Activated T-helper 2 cell treated with anti-CD3 and anti-CD28 coated beads, Interferon-gamma antibody, Interleukin-2, Interleukin-4, amounts not matched to agents 10 μg/mL and 5 μg/mL and 100 μg/mL, durations not matched to agents 14 hours and 24 hours and 36 hours (primary cell): ENCODE measurements at places on chromosomes 4 and X. TPM values are rescaled to one million over a fixed set of nuclear protein-coding genes. Genes with fewer than 3 reads are reported as not detected.
A peak's percentile ranks its signal among the peaks of the same experiment; 100 is the strongest.

Gene FAM47A
- not detected in 2 replicates for total RNA-seq

Gene KCND1
- 2.9 and 3.3 TPM in 2 replicates for total RNA-seq

Gene MMGT1
- 24.0 and 24.6 TPM in 2 replicates for total RNA-seq

Gene CAPN6
- not detected in 2 replicates for total RNA-seq

Gene IL9R
- 54.7 and 64.9 TPM in 2 replicates for total RNA-seq

Gene USP51
- 2.6 and 2.9 TPM in 2 replicates for total RNA-seq

DNA sequence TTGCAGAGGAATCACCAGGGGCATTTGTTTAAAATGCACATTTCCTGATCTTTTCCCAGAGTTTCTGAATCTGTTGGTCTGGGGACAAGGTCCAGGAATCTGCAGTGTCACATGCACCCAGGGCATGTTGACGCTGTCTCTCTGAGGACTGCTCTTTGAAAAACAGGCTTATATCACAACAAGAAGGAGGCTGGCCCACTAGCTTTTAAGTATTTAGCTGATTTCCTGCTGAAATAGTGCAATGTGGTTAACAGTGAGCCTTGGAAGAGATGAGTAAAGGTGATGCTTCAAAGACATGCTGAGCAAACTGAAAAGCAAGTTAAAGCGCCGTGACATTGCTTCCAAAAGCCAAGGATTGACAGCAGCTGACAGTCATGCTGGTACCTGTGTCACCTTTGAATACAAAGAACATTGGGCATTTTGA is 18.6 kb upstream of the SEPSECS start:
- DNase-seq = no peak
- no peaks in the 10 kb centered on the region for H3K27me3 ChIP-seq
- H3K36me3 ChIP-seq = peaks cover 3% of the 10 kb centered on the region
- no peak overlapping the region for H3K4me3 ChIP-seq

DNA sequence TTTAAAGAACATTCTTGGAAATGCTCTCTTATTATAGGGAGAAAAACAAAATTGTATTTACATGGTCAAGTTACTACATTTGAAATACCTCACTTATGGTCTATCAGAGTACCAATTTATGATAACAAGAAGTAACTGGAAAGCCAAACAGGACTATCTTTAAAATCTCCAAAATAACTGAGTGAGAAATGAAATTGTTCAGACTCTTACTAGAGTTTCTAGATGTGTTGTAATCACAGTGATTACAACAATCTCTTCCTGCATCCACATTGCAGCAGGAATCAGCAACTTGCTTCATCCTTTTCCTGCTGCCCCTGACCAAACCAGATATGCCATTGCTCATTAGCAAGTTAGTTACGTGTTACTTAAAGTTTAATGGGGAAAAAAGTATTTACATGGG is 245.2 kb upstream of the SMIM31 start:
- H3K36me3 ChIP-seq = no peaks in the 10 kb centered on the region
- H3K4me3 ChIP-seq = no peak overlapping the region
- no peaks in the 10 kb centered on the region for H3K4me1 ChIP-seq
- no peak overlapping the region for H3K27ac ChIP-seq

DNA sequence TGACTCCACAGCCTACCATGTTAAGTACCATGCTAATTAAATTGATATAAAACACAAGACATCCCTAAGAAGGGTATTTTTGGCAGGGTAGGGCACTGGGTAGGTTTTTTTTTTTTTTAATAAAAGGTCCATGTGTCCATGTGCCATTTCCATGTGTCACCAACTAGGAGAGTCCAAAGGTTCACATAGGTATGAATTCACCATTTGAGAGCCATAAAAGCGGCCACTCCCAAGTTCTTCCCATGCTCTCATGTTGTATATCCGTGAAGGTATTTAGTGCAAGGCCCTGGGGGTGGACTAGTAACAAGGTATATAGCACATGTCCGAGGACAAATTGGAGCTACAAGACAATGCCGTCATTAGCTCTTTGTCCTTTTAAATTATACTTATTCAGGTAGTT is 107.3 kb downstream of the PDE5A start:
- peaks cover 31% of the 10 kb centered on the region for H3K36me3 ChIP-seq
- H3K4me3 ChIP-seq = no peak overlapping the region
- no peak for DNase-seq
- H3K27ac ChIP-seq = no peak overlapping the region
- H3K27me3 ChIP-seq = no peaks in the 10 kb centered on the region

GRCh38 chr4:153087671-153088194 is 116.5 kb upstream of the TRIM2 start:
- H3K36me3 ChIP-seq = no peaks in the 10 kb centered on the region
- H3K27ac ChIP-seq = no peak overlapping the region
- H3K27me3 ChIP-seq = peaks cover 23% of the 10 kb centered on the region
- no peak overlapping the region for H3K4me3 ChIP-seq
- H3K4me1 ChIP-seq = peaks cover 10% of the 10 kb centered on the region

DNA sequence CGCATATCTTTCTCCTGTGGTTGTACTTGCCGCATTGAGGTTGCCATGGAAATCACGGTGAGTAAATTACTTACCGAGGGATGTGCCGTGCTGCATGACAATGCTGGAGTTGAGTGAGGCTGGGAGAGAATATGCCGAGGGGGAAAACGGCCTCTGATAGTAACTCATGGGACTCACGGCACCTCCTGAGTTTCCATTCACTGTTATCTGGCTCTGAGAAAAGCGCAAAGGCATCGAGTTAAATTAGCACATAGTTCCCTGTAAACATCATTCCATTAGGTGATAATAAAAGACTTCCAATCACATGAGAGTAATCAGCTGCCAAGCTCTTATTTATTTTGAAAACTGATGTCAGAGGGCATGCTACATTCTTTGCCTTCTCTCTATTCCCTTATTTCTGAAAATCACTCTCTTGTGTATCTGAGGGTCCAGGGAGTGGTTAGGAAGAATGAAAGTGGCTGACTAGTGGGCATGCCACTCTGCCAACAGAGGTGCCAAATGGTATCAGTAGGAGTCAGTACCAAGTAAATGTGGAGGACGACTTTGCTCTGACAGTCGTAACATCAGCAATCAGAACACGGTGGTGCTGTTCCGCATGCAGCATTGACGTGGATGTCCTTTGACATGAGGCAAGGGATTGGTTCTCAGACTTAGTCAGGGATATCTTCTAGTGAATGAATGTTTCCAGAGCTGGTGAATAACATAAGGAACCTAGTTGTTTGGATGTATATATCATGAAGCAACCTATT is 126.9 kb upstream of the PDLIM3 start:
- no peaks in the 10 kb centered on the region for H3K4me1 ChIP-seq
- no peak for DNase-seq
- no peaks in the 10 kb centered on the region for H3K27me3 ChIP-seq
- no peaks in the 10 kb centered on the region for H3K36me3 ChIP-seq

- no peak overlapping the region for H3K4me3 ChIP-seq
- peaks cover 16% of the 10 kb centered on the region for H3K4me1 ChIP-seq
- no peaks in the 10 kb centered on the region for H3K27me3 ChIP-seq
- DNase-seq = no peak
Observed at GRCh38 chr4:77742054-77742453, 77.1 kb downstream of the CNOT6L start.

DNA sequence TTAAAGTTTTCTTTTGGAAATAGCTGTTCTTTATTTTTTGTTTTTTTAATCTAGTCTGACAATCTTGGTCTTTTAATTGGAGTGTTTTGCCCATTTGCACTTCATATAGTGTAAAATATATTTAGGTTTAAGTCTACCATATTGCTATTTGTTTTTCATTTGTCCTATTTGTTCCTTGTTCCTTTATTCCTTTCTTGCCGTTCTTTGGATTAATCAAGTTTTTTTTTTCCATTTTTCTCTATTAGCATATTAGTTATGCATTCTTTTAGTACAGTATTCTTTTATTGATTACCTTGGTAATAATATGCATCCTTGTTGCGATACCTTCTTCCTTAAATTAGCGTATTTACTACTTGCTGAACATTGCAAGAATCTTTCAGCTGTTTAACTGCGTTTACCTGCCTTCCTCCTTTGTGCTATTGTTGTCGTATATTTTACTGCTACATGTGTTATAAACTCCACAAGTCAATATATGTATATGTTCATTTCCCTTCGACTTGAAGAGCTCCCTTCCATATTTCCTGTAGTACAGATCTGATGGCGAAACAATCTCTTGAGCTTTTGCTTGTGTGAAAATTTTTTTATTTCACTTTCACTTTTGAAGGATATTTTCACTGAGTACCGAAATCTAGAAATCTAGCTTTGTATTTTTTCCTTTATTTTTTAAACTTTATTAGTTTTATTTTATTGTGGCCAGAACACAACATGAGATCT is 23.9 kb upstream of the RNF212 start:
- H3K36me3 ChIP-seq = no peaks in the 10 kb centered on the region
- peak overlapping the region; percentile 83 for H3K4me3 ChIP-seq
- peak overlapping the region; percentile 73 for H3K27ac ChIP-seq

DNA sequence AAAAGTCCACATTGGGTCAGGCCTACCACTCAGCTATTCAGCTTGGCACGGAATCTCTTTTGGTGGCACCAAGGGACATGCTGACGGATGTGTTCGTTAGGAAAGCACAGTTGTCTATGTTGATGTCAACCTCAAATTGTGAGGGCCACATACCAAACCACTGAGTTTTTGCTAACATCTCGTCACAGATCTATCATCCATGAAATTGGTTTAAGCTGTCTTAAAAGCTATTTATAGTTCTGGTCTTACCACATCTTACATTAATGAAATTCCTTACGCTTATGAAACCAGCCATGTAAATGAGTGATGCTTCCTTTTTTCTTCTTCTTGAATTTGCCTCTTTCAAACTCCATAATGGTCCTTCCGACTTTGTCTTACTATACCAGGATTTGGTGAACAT is 101.5 kb downstream of the MGST2 start:
- H3K36me3 ChIP-seq = no peaks in the 10 kb centered on the region
- H3K27me3 ChIP-seq = peaks cover 6% of the 10 kb centered on the region
- no peak for DNase-seq
- no peak overlapping the region for H3K27ac ChIP-seq
- H3K4me3 ChIP-seq = no peak overlapping the region
- no peaks in the 10 kb centered on the region for H3K4me1 ChIP-seq
